Stimulated activated CD4-positive, alpha-beta T cell treated with anti-CD3 and anti-CD28 coated beads, Interleukin-1b, Interleukin-23, amount 100 ng/mL, for 48 hours (primary cell): ENCODE measurements at places on chromosomes 3 and 15.

DNA sequence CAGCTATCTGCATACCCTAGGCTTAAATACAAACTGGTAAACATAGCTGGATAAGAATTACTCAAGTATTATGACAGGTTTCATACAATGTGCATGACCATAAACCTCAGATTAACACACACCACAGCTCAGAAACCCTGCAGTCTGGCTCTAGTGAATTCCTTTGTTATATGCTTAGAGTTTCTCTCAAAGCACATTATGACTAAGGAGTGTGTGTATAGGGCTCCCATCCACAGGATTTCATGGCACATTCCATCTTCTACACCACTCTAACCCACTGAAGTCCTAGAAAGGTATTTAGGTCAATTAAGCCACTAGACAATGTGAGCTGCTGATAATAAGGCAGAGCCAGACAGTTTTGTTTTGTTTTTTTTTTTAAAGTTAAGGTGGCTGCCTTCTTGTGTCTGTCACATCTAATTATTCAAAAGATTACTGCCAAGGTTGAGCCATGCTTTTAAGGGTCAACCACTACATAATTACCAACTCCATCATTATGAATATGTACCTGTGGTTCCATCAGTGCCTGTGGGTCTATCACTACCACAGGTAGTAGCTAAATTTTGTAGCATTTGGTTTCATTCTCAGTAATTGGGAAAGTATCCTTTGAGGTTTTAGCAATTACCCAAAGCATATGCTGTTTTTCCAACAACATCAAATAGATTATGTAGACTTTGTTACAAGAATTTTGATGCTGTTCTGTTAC is 107.0 kb downstream of the ALCAM start:
- no peak for DNase-seq

GRCh38 chr15:72196409-72197040 is 1.1 kb downstream of the GRAMD2A start:
- DNase-seq: no peak

GRCh38 chr3:128205558-128206145 is 52.4 kb downstream of the EEFSEC start:
- DNase-seq: no peak

GRCh38 chr3:190121383-190121782 is 686 bp upstream of the P3H2 start:
- DNase-seq: no peak

DNA sequence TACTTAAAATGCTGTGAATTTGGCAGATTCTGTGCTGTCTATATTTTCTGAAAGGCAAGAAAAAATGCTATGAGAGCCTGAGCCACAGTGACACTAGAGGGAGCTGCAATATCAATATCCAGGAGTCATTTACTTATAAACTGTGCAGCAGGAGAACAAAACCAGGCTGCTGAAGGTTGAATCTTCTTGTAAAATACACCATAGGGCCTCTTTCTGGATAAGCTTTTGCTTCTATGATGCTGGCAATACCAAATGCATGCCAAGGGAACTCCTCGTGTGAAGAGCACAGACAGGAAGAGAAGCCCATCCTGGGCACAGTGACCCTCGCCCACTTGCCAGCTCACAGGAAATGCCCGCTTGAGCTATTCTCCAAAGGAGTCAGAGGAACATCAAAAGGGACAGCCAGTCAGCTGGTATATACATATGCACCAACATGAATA is 48.0 kb upstream of the TSPAN3 start:
- peak; percentile 11 for DNase-seq

- DNase-seq: no peak
Measured at GRCh38 chr3:185677146-185677829, 91.2 kb downstream of the SENP2 start.

- no peak for DNase-seq
Measured at GRCh38 chr15:52255008-52255407, 40.6 kb downstream of the MYO5C start.

DNA sequence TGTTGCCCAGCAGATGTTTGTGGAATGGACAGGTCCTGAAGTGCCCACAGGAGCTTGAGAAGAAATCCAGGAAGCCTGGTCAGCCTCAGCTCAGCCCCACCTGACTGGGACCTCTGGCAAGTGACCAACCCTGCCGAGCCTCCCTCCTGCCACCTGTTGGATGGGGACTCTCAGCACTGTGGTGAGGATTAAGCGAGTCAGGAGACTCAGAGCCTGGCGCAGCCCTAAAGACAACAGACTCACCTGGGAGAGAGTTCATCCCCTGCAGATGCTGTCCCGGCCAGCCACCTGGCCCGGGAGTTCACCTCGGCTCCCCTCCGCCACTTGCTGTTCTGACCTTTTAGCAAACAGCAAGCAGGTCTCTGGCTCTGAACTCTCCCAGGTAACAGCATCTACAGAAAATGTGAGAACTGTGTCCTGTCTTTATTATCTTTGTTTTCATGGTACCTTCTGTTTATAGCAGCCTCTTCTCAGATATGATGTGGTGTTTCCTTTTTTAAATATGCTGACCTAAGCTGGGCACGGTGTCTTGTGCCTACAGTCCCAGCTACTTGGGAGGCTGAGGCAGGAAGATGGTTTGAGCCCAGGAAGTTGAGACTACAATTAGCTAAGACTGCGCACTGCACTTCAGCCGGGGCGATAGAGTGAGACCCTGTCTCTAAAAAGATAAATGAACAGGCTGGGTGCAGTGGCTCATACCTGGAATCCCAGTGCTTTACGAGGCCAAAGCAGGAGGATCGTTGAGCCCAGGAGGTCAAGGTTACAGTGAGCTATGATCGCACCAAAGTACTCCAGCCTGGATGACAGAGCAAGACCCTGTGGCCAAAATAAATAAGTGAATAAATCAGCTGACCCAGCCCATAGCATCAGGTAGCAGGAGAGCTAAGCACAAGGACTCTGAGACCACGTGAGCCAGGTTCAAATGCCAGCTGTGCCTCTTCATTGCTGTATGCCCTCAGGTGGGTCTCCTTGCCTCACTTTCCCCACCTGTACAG is 32.4 kb upstream of the SLC6A6 start:
- no peak for DNase-seq

GRCh38 chr3:151877269-151877668 is 3.8 kb downstream of the SUCNR1 start:
- DNase-seq: no peak

GRCh38 chr3:62672988-62673313 is 202.3 kb downstream of the CADPS start:
- no peak for DNase-seq

GRCh38 chr3:185406121-185406620 is 43.2 kb downstream of the MAP3K13 start:
- no peak for DNase-seq

- DNase-seq: no peak
Measured at GRCh38 chr3:141294848-141295247, 63.2 kb downstream of the PXYLP1 start.

DNA sequence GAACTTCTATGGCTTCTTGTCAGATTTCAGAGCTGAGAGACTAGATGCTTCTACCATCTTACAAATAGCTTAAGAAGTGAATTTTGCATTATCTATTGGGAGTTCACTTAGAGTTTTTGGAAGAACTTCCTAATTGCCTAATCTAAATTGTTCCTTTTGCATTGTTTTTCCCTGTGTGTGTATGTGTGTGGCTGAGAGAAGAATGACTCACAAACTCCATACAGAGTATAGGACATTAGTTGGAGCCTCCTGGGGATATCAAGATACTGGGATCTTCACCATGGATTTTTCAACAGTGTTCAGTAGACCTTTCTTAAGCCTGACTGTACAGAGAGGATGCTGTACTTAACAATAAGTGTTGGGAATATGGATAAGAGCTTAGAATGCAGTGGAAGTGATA is 10.9 kb downstream of the TLNRD1 start:
- no peak for DNase-seq

DNA sequence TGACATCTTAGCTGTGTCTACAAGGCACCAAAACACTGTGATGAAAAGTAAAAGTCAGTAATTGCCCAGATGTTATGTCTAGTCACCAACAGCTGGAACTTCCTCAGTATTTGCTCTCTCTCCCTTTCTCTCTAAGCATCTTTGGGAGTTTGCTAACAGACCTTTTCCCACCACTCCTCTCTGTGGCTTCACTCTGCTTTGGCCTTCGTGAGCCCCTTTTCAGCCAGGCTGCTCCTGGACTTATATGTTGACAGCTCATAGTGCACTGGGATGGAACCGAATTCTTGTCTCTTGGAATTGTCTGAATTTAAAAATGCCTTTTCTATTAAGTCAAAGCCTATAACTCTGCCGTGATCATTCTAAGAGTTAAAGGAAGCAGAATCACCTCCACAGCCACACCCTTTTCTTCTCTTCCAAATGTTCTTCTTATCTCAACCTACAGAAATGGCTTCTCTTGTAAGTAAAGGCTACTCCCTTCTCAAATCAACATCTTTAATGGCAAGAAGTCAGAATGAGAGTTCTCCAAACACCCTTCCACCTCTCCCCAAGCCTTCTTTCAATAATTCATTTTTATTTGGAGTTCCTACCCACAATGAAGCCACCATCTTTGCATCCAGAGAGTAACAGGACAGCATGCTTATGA is 17.2 kb upstream of the FOXP1 start:
- DNase-seq: no peak

GRCh38 chr15:89002281-89002761 is 85.9 kb upstream of the ABHD2 start:
- no peak for DNase-seq

- no peak for DNase-seq
Measured at GRCh38 chr15:46710401-46710960, 1006.8 kb upstream of the SEMA6D start.
